Large intestine (tissue), 12 donors: ENCODE measurements at places on chromosomes 6 and 20.
A peak's percentile ranks its signal among the peaks of the same experiment; 100 is the strongest.

DNA sequence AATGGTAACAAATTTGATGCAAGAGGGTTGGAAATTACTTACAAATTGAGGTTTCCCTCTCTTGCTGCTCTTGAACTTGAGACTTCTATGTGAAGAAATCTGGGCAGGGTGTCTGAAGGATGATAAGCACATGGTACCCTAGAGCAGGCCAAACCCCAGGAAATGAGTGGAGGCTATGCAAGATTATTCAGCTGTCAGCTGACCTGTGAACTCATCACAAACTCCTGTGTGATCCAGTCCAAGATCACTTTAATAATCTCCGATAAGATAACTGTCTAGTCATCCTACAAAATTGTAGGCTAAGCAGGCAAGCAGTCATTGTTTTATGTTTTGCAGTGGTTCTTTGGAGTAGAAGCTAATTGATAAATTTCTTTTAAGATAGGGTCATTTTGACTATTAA, 213.1 kb downstream of the BTBD3 start:
- no peak for DNase-seq

- DNase-seq, result no peak
Measured at GRCh38 chr6:150233843-150234269, 91.0 kb downstream of the PPP1R14C start.

DNA sequence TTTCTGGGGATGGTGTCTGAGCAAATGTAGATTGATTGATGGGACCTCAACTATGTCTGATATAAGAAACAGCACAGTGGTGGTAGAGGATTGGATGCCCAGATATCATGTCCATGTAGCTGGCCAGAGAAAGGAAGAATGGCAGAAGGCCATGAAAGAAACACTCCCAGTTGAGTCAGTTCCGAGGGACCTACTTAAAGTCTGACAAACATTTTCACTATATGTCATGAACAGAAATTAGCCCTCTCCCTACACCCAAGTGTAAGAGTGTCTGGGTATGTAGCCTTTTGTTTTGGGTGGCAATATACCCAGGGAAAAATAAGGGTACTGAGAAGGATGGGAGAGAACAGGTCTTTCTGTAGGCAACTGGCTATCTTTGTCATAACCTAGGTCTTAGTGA, 434.2 kb downstream of the BCKDHB start:
- DNase-seq, result no peak

DNA sequence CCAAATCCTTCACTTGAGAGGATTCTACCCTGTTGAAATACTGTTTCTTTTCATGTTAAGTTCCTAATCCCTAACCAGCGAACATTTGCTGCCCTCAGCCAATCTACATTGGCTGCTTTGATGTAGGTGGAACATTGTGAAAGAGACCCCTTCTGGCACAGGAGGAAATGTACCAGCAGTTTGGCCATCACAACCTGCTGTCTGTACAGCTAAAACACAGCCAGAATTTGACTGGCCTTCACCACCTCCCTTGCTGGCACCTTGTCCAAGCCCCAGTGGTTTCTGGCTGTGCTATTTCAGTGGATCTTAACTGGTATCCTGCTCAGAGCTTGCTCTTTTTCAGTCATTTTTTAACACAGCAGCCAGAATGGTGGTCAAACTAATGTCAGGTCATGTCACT, 202.1 kb upstream of the EPHA7 start:
- DNase-seq, result no peak

- no peak for DNase-seq
Measured at GRCh38 chr20:251354-251753, 6.2 kb upstream of the DEFB132 start.

DNA sequence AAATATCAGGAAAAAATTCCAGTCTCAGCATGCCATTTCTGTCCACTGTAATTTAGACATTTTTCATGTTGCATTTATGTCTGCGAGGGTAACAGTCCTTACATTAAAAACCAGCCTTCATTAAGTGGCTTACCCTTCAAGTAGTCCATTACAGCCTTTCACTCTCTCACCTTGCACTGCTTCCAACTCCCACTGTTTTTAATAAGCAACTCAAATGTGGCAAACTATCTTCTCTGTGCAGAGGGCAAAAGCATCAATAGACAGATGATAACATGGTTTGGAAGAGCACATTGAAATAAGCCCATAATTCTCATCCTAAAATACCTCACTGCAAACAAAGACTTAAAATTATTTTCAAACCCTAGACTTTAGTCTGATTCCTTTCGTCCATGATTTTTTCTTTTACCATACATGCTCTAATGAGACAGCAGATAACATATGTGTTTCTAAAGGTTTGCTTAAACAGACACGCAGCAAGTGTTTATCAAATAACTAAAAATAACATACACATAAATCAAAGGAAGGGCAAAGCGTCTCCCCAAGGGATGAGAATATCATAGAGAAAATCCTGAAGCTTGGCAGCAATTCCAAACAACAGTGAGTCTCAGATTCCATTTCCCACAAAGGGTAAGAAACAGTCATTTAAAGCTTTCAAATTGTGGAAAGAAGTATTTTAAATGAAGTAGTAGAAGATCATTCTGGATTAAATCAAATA, 130.4 kb downstream of the PTPRK start:
- DNase-seq, result no peak

DNA sequence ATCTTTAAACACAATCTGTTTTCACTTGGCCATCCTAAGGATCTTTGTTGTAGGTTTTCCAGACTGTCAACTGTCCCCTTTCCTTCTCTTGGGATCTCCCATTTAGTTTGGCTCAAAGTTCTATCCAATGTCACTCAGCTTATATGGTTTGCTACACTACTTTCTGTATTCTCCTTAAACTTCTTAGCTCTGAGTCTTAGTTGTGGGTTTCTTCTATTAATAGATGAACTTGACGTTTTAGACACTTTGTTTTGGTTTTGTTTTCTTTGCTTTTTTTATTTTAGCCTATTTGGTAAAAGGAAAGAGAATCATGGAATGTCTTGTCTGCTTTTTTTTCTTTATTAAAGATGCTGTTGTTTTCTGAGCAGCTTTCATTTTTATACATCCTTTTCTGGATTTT, 11.4 kb downstream of the RMND1 start:
- no peak for DNase-seq

- DNase-seq, result no peak
Measured at GRCh38 chr6:1495344-1495743, 106.0 kb downstream of the FOXF2 start.

DNA sequence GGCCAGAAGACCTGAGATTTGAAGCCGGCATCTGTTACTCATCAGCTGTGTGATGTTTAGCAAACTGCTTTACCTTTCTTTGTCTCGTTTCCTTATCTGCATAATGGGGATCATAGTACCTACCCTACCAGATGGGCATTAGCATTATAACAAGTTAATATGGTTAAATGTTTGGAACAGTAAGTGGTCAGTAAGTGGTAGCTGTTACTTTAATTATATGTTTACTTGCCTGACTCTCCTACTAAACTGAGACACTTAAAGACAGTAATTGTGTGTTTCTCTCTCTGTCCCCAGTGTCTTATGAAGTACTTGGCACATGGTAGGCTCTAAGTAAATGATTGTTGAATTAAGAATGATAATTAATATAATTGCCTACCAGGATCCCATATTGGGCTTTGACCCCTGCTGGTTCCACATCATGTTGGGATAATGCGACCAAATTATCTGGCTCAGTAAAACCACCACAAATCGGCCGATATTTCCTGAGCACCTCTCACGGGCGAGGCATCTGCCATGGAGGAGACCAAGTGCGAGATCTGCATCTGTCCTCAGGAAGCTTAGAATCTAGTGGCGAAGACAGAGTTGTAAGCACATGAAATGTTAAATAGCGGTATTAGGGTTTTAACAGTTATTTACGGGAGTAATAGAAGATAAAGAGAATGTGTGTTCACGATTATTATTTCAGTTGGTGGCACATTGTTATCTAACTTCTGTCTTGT, 31.4 kb downstream of the PTK7 start:
- no peak for DNase-seq

DNA sequence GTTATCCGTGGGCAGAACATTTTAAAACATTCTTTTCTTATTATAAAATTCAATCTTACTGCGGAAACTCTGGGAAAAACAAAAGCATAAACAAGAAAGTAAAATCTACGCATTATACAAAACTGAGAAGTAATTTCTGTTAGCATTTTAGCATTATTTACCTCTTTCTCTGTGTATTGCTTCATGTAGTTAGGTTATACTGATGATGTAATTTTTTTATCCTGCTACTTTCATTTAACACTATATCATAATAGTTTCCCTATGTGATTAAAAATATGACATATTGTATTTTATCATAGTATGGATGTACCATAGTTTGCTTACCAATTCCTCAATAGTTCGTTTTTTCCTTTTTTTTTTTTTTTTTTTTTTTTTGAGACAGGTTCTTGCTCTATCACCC, 4.2 kb upstream of the GCNT2 start:
- DNase-seq, result no peak

- DNase-seq, result peak; percentile 36
Measured at GRCh38 chr6:47004463-47004862, 37.7 kb downstream of the ADGRF1 start.

- DNase-seq, result no peak
Measured at GRCh38 chr20:63014710-63015109, 7.9 kb upstream of the BHLHE23 start.

- no peak for DNase-seq
Measured at GRCh38 chr6:37531437-37532036, 31.8 kb upstream of the CCDC167 start.

GRCh38 chr20:37702403-37703034, 8.7 kb downstream of the CTNNBL1 start:
- DNase-seq, result no peak

DNA sequence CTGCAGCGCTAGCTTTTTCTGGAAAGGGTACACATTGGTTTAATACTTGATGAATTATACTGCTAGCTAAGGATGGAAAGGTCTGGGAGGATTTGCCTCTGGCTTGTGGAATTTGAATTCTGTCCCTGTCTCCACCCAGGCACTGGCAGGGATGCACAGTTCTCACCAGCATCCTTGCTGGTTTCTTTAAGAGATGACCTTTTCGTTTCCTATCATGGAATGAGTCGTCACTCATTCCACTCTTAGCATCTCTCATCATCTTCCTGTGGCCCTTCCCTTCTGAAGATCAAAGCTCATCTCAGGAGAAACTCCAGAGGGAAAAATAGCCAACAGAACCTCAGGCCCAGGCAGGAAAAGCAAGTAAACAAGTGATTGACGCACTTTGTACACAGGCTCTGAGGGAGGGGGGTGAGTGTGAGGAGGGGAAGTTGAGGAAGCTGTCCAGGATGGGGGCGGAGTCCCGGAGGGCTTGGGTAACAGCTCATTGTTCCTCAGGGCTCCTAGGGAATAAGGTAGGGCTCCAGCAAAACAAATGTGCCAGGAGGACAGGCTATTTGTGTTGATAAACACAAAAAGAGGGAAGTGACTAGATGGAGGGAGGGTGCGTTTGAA, 25.7 kb upstream of the SAYSD1 start:
- DNase-seq, result no peak

- no peak for DNase-seq
Measured at GRCh38 chr6:37625591-37626374, 71.9 kb downstream of the MDGA1 start.

GRCh38 chr20:17466641-17467040, 64.5 kb downstream of the BFSP1 start:
- no peak for DNase-seq

DNA sequence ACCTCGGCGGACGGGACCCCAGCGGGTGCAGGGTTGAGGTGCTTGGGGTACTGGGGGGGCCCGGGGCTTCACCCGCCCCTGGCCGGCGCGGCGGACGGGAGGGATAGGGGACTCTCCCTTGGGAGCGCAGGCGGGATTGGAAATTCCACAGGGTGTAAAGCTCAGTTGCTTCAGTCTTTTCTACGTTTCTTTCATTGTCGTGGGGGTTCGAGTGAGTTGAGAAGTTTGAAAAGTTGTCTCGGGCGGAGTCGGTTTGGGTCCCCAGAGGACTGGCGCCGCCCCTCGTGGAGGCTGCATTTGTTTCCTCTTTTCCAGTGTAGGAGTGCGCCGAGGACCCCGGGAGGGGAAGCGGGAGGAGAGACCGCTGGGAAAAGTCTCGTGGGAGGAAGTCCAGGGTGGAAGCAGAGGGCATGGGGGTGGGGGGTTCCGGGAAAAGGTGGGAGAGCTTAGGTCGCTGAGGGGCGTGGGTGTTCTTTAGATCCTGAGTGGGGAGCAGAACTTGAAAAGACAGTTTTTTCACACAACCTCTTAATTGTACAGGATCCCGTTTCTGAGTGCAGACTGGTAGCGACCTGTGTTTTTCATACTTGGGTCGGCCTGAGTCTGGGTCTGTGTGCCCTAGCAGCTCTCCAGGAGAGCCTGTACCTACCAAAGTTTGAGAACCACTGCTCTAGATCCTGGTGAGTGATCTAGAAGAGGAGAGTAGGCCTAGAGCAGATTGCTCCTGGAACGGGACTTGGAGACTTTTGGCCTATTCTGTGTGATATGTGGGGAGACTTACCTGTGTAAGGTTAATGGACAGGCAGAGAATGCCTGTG, 495 bp downstream of the FAM83B start:
- DNase-seq, result no peak

- peak; percentile 86 for DNase-seq
Measured at GRCh38 chr20:11982289-11982954, 64.7 kb downstream of the BTBD3 start.

- DNase-seq, result no peak
Measured at GRCh38 chr6:137951064-137951597, 84.1 kb downstream of the TNFAIP3 start.

GRCh38 chr6:151704383-151704782, 103.1 kb upstream of the ESR1 start:
- no peak for DNase-seq

DNA sequence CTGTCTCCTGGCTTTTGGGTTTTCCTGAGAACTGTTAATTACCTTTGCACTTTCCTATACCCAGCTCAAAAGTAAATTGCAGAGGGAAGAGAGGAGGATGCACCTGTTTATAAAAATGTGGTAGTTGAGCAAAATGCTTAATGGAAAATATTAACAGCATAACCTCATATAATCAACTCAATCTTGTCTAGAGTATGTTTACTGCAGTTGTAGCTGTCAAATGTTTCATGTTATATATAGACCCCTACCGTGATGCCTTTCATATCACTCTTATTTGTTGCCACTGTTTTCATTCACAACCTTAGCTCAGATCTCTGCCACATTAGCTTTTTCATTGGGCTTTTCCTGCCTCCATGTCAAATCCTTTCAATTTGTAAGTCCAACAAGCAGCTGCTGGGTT, 36.0 kb downstream of the ANKRD6 start:
- DNase-seq, result no peak

DNA sequence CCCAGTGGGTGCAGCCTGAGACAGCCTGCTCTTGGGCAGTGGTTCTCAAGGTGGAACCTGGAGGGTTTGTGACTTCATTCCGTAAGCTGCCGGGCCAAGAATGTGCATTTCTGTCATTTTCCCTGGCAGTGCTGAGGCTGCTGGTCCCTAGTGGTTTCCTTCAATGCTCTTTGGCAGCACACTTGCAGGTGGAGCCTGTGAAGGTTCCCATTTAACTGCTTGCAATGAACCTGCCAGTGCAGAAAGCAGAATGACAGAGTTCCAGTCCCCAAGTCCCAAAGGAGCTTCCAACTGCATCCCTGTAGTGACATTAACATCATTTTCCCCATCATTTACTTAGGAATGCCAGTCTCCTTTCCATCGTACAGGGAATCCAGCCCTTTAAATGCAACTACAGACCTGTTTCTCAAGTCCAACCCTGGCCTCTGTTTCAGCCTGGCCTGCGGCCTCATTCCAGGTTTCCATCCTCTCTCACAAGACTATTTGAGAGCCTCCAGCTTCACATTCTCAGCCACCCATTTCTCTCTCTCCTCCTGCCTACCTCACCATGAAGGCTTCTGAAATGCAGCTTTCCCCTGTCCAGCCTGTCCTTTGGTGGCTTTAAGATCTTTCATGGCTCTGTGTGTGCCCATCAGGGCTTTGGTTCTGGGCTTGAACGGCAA, 149.7 kb upstream of the GGTLC1 start:
- no peak for DNase-seq
